ENCODE measurements at places on chromosomes 4 and X.

- DNase-seq = no peak
Observed at GRCh38 chr4:118086344-118086743, 52.1 kb downstream of the NDST3 start.

DNA sequence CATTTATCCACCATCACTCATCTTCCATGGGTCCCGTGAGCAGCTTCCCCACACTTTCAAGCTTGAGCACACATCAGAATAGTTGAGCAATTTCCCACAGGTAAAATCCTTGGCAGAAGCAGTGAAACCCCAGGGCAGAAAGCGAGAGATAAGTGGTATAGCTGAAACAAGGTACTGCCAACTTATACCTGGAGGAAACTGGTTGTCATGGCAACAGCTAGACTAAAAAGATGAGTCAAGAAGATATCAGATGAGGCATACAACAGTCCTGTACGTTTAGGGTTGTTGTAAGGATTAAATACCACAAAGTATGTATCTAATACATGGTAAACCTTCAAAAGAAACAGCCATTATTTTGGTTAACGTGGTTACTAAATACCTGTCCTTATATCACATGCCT lies 66.9 kb upstream of the PHOX2B start:
- no peak for DNase-seq

DNA sequence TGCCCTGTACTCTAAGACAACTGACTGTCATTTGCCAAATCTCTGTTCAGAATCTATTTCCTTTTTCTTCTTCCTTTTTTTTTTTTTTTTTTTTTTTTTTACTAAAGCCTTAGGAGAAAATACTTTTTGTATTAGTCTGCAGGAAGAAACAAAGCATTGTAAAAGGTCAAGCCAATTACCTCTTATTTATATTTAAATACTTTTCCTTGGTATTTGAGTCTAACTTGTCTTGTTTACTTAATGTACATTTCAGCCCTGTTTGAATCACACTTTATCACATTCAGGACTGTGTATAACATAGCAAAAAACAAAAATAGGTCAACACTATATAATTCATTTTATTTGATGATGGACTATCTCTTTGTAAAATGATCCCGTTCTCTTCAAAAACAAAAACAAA lies 262.2 kb downstream of the RPA4 start:
- DNase-seq = no peak

DNA sequence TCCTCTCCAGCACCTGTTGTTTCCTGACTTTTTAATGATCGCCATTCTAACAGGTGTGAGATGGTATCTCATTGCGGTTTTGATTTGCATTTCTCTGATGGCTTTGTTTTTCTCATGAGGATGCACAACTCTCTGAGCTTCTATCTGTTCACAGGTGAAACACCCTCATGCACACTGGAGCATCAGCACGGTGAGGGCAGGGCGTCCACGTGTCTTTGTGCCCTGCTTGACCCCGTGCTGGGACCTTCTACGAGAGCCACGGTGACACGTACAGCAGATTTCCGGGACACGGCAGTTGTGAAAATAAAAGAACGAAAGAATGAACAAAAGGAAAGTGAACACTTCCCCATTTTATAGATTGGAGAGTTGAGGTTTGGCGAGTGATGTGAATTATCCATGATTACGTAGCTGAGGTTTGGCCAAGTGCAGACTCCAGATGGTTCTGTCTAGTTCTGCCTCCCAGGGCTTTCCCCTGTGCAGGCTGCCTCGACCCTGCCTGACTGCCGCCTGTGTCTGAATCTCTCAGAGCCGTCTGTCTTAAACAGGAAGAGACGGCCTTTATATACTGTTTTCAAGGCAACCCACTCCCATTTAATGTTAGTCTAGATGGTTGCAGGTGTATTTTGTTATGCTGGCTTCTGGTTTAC lies 67.8 kb upstream of the SORBS2 start:
- no peak for DNase-seq

- DNase-seq = no peak
Observed at GRCh38 chrX:37076983-37077382, 68.8 kb downstream of the FAM47C start.

DNA sequence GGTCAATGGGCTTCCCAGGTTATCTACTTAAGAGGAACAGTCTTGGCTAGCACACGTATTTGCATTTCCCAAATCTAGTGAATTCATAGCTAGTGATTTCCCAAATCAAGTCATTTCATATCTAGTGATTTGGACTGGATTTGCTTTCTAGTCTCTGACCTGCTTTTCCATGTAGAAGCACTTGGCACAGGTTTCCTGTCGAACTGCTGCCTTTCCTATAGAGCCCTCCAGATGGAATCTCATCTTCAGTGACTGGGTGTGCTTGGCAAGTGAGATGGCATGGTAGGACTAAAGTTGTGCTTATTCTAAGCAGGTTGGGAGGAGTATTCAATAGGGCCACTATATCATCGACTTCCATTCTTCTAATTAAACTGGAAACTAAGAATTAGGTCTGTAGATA lies 94.7 kb downstream of the CCNG2 start:
- DNase-seq = no peak

DNA sequence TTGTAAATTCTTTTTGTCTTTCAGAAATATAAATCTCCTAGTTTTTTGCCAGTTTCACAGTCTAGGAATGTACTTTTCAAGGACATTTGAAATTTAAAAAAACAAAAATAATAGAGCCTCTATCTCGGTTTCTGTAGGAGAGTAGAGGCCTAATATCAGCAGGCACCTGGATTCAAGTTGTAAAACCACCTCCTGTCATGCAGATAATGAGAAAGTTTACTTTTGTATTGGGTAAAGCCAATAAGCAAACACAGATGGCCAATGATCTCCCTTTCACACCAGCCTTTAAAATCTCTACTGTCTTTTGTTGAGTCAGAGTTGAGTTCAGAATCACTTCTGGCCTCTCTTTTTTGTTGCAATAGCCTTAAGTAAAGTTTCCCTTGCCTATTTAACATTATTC lies 1499.9 kb downstream of the PCDH18 start:
- DNase-seq = no peak
